ENCODE measurements at places on chromosomes 6 and 20. TPM values are rescaled to one million over a fixed set of nuclear protein-coding genes. Genes with fewer than 3 reads are reported as not detected.

The CYP24A1 gene
- total RNA-seq = not detected

The C20orf144 gene
- 0.20 TPM for total RNA-seq

The LCA5 gene
- 2.9 TPM for total RNA-seq

The DEFB132 gene
- not detected for total RNA-seq

The CEP43 gene
- total RNA-seq = 17.4 TPM

The BPIFA1 gene
- total RNA-seq = not detected

The LY6G6D gene
- total RNA-seq = not detected

The WFDC12 gene
- total RNA-seq = not detected
